ENCODE measurements at places on chromosomes 1 and 21.

DNA sequence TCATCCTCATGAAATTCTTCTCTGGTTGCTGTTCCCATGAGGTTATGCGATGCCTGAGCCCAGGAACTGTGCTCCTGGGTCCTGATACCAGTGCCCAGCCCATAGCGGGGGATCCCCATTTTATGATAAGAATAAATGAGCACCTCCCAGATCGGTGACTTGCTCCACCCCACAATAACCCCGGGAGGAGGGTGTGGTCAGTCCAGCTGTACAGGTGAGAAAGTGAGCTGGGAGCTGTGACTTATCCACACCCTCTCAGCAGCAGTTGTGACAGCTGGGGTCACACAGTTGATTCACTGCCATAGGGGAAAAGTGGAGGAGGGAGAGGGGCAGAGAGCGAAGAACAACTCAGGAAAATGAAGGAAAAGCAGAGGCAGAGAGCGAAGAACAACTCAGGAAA, 33.4 kb downstream of the OR2G3 start:
- no peak for DNase-seq

GRCh38 chr1:156113282-156113950, 1.1 kb upstream of the LMNA start:
- DNase-seq: no peak

- DNase-seq: no peak
Observed at GRCh38 chr21:45865106-45865835, 116.3 kb upstream of the COL6A1 start.

DNA sequence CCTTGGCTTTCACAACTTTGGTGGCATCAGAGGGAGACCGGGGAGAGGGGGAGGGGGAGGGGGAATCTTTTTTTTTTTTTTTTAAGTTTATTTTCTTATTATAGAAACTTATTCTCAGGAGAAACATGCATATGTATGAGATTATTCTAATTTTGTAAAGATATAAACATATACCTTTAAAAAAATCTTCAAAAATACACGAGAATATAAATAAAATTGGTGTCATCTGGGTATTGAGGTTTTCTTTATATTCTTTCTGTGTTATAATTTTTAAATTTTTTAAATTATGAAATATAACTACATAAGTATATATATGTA, 18.9 kb upstream of the SNRPE start:
- DNase-seq: no peak

DNA sequence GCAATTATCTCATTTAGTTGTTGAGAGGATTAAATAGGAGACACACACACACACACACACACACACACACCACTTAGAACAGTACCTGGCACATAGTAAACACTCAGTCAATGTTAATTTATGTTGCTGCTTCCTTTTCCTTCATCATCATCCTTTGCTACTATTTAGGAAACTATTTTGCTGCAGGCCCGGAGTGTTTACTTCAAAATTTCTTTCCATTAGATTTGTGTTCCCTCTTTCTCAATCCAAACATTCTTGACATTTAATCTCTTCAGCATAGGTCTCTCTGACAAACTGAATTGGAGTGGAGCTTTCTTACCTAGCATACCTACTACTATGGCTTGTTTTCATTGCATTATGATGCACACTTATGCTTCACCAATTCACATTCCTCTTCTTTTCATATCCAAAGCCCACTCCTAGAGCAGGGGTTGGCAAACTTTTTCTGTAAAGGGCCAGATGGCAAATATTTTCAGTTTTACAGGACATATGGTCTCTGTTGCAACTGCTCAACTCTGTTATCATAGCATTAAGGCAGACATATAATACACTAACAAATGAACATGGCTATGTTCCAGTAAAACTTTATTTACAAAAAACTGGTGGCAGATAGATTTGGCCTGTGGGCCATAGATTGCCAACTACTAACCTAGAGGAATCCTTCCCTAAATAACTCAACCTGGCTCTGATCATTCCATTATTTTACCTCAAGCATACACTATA, 49.5 kb downstream of the SCMH1 start:
- DNase-seq: no peak

DNA sequence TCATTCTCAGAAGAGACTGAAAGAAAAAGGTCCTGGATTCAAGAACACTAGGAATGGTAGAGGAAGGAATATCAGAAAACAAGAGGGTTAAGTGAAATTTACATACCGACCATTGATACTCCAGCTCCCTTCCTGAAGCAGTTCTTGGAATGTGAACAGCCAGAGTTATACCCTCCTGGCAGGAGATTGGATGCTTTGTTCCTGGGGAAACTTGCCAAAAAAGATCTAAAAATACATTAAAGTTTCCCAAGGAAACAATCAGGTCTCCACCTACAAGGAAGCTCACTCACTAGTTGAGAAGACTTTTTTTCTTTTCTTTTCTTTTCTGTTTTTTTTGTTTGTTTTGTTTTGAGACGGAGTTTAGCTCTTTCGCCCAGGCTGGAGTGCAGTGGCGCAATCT, 91.1 kb downstream of the HLX start:
- DNase-seq: no peak

DNA sequence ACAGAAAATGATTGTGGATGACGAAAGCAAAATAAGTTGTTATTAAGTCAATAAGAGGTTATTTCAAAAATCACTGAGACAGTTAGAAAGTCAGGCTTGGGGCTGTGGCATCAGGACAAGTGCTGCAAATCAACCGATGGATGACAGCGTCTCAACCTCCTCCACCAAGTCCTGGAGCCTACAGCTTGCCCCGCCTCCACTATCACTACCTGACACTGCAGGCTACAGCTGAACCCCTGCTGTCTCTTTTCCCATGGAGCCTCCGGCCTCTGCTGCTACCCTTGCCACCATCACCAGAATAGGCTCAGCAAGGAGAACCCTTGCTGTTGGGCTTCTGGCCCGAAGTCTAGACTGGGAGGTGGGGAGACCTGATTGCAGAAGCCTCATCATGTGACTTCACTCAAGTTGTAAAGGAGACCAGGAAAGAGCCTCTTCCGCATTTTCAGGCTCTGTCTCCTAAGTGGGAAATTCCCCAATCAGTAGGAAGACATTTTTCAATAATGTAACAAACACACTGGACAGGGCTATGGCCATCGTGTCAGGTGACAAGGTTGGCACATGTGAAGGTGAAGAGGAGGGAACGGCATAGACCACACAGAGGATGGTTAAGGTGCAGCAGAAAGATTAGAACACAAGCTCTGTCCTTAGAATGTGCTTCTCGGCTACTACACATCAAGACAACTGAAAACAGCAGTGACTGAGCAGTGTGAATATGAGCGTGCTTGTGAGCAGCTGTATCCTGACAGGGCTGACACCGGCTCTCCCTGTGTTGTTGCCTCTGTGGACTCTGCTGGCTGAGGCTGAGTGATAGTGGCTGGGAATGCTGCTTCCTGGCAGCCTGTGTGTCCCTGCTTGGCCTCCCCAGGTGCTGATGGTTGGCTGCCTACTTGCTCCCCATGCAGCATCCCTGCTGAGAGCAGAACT, 660.7 kb downstream of the PTPRU start:
- DNase-seq: no peak

- no peak for DNase-seq
Observed at GRCh38 chr1:114126261-114127095, 27.2 kb downstream of the SYT6 start.

GRCh38 chr1:84972377-84972987, 24.4 kb downstream of the MCOLN2 start:
- no peak for DNase-seq

- no peak for DNase-seq
Observed at GRCh38 chr1:198124673-198125072, 32.1 kb upstream of the NEK7 start.

- DNase-seq: no peak
Observed at GRCh38 chr1:100321506-100321905, 30.8 kb upstream of the CDC14A start.

DNA sequence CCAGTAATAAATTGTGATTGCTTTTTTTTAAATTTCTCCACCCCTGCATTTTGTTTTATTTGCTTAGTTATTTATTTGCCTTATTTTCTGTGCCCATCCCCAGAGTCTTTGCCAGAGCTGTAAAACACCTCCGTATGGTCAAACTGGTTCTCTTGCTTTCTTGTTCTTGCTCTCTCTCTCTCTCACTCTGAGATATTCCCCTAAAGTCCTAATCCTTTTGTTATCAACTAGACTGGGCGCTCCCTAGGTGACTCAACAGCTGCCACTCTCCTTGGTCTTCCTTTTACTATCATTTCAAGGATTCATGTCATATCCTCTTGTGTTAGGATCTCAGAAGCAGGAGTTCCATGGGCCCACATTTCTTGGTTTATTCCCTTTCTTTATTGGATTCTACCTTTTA, 160.0 kb downstream of the PRDM2 start:
- no peak for DNase-seq

DNA sequence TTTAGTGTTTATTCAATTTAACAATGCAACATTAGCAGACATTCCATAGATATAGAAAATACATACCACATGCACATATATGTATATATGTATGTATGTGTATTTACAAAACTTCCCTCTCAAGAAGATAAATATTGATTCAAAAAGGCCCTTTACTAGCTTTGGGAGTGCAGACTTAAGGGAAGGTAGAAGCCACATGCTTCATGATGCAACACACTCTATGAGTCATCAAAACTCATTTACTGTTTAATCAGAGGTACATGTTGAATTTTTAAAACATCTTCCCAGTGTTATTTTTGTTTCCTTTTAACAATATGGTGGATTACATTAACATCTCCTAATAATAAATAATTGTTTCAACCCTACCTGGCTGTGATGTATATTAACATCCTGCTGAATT, 61.4 kb upstream of the KIRREL1 start:
- DNase-seq: no peak

DNA sequence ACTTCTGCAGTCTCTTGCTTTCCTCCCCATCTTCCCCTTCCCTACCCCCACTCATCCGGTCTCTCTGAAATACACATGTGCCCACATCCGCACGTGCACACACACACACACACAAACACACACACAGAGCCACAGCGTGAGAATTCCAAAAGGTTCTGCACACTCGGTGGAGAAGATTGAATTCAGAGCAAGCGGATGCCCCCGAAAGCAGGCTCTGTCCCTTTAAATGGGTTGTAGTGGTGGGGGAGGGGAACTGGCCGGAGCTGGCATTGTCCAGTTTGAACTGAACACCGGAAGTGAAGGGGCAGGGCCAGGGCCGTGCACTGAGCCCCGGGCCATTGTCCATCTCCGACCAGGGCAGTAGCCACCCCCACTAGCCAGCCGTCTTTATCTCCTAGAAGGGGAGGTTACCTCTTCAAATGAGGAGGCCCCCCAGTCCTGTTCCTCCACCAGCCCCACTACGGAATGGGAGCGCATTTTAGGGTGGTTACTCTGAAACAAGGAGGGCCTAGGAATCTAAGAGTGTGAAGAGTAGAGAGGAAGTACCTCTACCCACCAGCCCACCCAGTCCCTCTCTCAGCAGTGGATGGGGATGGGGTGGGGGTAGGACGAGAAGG, 1.3 kb upstream of the LIN28A start:
- DNase-seq: no peak

- DNase-seq: no peak
Observed at GRCh38 chr1:14738235-14738634, 139.8 kb downstream of the KAZN start.

GRCh38 chr21:46061518-46061917, 36.4 kb upstream of the COL6A2 start:
- no peak for DNase-seq

DNA sequence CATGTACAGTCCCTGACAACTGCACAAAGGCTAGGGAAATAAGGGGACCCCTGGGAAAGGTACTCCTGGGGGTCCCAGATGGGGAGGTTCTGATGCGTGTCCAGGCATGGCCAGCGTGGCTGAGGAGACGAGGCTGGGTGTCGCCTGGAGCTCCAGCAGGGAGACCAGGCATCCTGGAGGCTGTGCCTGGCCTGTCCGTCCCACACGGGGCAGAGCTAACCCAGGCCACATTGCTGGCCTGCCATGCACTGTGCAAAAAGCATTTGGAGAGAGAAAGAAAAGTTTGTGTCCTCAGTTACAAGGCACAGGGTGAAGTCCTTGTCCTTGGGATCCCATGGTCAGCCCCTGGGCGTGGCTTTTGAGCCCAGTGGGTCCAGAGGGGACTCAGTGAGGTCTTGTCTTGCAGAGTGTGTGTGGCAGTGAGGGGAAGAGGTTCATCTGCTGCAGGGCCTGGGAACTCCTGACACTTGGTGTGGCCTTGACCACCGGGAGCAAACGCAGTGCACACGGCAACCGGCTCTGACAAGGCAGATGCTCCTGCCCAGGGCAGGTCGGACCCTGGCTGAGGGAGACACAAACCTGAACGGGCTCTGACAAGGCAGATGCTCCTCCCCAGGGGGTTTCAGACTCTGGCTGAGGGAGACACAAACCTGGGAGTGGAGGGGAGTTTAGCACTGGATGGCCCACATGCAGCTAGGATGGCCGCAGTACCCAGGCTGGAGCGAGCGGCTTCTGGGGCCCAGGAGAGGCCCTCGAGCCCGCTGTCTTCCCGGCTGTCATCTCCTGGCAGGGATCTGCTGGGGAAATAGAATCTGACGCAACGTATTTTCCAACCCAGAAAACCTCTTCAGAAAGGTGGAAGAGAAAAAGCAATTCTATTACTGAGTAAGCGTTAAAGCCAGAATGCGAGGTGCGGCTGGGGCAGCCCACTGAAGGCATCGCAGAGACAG, 37.3 kb upstream of the COL18A1 start:
- DNase-seq: no peak

DNA sequence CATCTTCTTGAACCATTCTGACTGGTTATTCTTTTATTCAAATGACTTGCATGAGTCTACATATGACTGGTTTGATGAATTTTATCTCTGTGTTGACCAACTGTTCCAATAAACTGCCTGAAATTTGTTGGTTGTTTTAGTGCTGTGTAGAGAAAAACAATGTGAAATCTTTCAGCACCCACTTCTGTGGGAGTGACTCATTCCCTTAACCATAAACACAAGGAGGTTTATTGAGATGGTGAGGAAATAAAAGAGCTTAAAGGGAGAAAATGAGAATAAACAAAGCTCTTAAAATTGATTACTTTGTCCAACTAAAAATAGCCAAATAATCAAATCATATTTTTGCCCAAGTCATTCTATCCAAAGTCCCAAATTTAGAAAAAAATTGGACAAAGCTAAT, 341.1 kb downstream of the TGFB2 start:
- no peak for DNase-seq

- DNase-seq: no peak
Observed at GRCh38 chr1:160206421-160207117, 1.4 kb downstream of the PEA15 start.

DNA sequence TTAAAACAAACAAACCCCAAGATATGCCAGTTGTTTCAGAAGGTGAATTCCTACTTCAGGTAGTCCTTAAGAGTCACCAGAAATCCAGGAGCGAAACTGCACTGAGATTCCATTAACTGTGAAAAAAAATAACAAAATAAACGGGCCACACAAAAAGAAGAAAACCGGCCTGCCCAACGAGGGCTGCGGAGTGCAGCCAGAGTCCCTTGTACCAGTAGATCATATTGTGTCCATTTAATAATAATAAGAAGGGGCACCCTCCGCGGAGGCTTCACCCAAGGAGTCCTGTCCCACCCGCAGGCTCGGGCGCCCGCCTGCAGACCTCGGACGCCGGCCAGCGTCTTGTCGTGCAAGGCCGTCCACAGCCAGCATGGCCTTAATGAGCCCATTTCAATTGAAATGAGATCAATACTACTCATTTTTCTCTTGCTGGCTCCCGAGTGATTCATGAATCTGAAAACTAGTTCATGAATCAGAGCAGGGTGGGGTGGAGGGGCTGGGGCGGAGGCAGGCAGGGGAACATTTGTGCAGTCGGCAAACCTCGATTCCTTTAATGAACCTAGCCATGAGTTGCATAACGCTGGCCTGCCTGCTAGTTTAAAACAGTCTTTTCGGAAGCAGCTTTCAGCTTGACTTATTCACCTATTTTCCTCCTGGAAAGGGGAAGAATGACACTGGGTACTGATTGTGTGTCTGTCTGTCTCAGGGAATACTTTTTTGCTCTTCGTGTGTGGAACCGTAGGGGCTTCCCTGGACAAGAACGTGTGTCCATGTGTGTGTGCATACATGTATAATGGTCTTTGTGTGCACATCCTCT, 113.1 kb upstream of the IRF2BP2 start:
- peak; percentile 31 for DNase-seq
